ENCODE measurements at places on chromosomes 5 and 9.

DNA sequence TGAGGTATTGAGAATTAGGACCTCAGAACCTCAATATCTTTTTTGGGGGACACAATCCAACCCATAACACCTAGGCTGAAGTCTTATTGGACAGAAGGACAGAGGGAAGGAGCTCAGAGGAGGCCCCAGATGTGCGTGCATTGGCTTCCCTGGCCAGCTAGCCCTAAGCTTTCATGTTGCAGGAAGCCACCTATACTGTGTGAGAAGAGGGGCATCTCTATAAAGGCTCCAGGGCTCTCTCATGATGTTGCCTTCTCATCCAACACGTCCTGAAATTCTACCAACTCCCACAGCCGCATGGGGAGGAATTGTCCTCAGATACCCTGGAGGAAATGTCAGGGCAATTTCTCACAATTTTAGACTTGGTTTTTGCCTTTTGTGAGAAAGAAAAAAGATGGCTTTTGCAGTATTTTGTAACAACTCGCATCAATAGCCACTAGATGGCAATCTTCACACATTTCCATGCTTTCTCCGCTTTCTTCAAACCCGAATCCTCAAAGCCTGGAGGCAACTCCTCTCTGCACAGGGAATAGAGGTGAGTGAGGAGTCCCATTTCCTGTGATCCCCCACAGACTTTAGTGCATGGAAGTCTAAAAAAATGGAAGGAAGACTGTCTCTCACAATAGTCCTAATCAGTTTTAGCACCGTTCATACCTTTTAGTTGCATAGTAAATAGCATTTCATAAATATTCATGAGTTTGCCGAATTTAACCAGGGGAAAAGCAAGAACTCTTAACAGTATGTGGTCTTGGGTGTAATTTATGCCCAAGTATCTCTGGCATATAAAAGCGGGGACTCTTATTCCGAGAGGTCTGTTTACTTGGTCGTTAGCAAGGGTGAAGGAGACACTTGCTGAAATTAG is 7.4 kb upstream of the PPP3R2 start:
- DNase-seq = peak; percentile 74

DNA sequence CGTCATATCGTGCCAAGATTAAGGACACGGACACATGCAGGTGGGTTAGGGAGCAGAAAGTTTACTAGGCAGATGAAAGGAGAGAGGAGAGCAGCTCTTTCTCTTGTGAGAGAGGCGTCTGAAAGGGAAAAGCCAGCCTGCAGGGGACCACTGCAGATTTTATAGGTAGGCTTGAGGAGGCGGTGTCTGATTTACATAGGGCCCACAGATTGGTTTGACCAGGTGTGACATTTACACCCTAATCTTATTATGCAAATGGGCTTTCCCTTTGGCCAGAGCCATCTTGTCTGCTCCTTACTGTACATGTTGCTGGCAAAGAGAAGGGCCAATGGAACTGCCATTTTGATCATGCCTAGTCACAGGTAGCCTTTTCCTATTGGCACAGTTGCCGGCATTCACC is 137.2 kb upstream of the TAF11L2 start:
- no peak for DNase-seq

- DNase-seq = no peak
These were observed 57.7 kb downstream of the SMARCA2 start for GRCh38 chr9:2072752-2073405.

- no peak for DNase-seq
These were observed 87.4 kb downstream of the PAX5 start for GRCh38 chr9:36946653-36947052.

GRCh38 chr5:15007646-15008045 is 136.1 kb upstream of the ANKH start:
- no peak for DNase-seq

DNA sequence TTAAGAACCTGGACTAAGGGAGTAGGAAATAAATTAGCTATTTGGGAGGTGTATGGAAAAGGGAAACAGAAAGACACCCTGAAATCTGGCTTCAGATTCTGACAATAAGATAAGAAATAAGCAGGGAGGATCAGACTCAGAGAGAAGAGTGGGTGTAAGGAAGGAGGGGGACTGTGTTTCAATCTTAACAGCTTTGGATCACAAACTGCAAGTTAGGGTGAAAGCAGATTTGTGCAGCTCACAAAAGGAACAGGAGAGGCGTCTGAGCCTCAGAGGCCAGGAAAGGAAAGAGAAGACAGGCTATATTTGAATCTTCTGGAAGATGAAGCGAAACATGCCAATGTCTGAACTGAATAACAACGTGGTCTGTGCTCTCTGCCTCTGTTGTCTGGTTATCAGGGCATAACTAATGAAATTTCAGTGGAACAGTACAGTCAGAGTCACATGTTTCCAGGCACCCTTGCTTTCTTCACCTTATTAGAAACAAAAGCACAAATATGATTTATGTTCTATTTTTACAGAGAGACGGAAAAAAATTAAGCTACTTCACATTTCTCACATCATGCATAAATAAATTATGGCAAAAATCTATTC is 26.6 kb downstream of the SGTB start:
- DNase-seq = no peak

GRCh38 chr5:93277051-93277450 is 304.0 kb downstream of the NR2F1-AS1 start:
- DNase-seq = no peak

- no peak for DNase-seq
These were observed 512.5 kb downstream of the DMAC1 start for GRCh38 chr9:7287065-7287464.

- no peak for DNase-seq
These were observed 8.1 kb downstream of the NDST1 start for GRCh38 chr5:150516011-150516410.

DNA sequence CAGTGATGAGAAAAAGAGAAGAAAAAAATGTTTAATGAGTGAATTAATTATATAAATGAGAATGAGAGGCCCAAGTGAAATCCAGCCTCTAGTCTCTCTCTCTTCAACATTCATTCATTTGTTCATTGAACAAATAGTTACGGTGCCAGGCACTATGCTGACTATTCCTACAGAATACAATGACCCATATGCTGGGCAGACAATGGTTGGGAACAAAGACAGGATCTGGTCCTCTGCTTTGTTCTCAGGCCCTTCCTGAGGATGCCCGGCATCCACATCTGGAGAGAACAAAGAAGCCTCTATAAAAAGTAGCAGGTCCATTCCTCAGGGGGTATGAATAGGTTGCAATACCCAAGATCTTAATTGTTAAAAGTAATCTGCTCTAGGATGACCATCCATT is 6.9 kb downstream of the ADAM19 start:
- no peak for DNase-seq

- DNase-seq = no peak
These were observed 622.7 kb upstream of the CDH18 start for GRCh38 chr5:20610681-20611080.

DNA sequence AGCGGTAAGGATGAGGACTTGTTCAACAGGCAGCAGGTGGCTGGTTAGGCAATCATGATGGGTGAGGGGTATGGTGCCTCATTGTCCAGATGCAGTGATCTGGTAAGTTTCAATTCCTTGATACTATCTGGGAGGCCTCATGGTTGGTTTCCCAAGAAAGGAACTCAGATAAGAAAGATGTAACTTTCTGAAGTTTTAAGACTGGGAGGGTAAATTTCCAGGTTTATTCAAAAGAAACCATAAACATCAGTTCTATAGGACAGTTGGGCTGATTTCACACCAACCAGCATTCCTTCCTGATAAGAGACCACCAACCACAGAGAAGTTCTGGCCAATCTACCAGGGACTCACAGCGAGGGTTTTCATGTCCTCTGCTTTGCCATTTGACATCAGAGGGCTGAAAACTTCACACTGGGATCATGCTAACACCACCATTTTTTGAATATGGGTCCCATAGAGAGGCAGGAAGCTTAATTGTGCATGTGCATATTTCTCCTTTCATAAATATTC is 773 bp upstream of the AGGF1 start:
- no peak for DNase-seq

GRCh38 chr5:16970260-16970659 is 34.2 kb upstream of the MYO10 start:
- DNase-seq = no peak

GRCh38 chr5:76460104-76460503 is 57.0 kb downstream of the IQGAP2 start:
- no peak for DNase-seq

GRCh38 chr5:137292461-137293027 is 206.6 kb downstream of the SPOCK1 start:
- no peak for DNase-seq

DNA sequence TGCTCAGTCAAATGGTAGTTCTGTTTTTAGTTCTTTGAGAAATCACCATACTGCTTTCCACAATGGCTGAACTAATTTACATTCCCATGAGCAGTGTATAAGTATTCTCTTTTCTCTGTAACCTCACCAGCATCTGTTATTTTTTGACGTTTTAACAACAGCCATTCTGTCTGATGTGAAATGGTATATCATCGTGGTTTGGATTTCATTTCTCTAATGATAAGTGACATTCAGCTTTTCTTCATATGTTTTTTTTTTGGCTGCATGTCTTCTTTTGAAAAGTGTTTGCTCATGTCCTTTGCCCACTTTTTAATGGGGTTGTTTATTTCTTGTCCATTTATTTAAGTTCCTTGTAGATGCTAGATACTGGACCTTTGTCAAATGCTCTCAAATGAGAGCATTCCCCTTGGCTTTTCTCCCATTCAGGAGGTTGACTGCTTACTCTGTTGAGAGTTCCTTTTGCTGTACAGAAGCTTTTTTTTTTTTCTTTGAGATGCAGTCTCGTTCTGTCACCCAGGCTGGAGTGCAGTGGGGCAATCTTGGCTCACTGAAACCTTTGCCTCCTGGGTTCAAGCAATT is 58.7 kb upstream of the RGMB start:
- no peak for DNase-seq

DNA sequence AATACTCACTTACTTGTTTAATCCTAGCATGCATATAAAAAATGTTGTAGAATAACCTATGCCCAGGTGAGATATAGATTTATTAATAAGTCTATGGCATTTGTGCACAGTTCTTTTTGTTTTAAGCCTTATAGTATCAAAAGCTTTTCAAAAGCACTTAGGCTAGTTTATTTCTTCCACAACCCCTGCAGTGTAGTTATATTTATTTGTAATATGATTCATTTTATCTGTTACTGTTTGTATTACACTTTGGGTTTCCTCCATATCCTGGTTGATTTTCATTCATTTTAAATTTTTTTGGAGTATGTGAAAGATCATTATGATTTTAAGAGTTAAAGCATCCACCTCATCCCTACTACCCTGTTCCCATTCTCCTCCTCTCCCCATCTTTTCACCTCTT is 18.8 kb upstream of the ARHGEF28 start:
- no peak for DNase-seq

DNA sequence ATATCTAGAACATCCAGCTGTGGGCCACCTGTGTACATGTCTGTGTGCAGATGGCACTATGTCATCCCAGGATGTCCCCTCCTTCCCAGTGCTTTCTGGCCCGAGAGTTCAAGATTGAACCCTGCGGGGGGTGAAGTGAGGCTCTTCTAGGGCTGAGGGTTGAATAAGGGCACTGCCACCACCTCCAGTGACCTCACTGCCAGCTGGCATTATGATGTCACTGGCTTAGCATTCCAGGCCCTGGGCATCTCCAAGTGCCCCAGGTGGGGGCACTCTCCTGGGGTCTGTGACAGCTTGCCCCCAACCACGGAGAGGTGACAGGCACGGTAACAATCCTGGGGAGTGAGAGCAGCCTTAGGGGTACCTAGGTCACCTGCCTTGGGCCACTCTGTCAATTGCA is 27.1 kb downstream of the CXXC5 start:
- DNase-seq = no peak

Data from cerebellar cortex (tissue), 1 donor.